ENCODE measurements at places on chromosomes 5 and 9.

GRCh38 chr9:15104826-15105420 is 194.7 kb upstream of the FREM1 start:
- DNase-seq: peak; percentile 59

GRCh38 chr9:118532592-118532991 is 828.4 kb downstream of the TLR4 start:
- DNase-seq: no peak

DNA sequence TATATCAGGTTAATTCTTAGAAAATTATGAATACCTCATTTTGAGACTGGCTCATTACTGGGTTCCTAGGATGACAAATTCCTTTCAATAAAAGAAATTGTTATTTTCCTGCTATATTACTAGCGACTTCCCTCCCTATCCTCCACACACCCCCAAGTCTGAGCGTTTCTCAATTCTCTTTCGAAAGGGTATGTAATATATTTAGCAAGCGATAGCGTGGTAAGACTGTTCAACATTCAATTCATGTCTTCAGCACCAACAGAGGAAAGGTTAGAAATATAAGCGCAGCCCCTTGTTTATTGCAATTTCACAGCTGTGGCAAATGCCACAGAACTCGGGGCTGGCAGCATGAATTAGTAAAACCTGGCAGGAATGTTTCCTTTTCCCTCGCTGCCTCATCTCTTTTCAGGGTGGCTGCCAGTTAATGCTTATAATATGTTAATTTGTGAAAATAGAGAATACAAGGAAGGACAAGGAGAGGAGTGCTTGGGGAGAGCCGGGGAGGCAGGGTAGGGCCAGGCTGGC is 152.7 kb upstream of the TBCA start:
- no peak for DNase-seq

DNA sequence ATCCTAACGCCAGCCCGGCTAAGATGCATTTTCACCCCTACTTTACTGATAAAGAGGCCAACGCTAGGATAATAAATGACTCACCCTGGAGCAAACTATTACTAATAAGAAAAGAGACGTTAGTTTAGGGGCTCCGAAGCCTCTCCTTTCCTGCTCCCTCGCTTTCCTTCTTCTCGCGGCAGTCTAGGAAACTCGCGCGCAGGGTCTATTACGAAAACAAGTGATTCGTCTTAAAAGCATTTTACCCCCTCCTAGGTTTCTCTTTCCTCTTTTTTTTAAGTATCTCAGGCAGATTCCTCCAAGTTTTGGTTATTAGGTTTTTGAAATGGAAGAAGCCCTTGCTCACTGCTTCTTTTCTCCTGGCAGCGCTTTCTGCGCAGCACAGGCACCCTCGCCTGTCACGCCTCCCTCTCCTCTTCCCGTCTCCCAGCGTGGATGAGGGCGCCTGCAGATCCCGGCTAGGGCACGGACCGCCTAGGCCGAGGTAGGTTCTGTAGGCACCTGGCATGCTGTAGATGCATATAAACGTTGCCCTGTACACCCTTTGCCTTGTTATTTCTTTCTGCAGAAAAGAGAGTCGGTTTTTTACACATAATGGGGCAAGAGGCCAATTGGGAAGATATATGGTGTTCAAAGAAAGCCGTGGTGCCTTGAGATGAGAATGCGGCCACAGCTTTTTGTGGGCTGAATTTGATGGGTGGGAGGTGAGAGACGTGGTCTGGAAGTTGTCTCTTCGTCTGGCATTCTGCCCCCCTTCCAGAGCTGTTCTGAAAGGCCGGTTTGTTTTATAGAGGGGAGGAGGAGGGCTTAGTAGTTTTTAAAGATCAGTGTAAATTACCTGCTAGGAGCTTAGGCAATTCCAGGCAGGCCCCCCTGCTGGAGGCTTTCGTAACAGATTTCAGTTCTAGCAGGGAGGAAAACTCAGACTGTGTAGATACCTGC is 983 bp downstream of the GCNT1 start:
- DNase-seq: peak; percentile 63

DNA sequence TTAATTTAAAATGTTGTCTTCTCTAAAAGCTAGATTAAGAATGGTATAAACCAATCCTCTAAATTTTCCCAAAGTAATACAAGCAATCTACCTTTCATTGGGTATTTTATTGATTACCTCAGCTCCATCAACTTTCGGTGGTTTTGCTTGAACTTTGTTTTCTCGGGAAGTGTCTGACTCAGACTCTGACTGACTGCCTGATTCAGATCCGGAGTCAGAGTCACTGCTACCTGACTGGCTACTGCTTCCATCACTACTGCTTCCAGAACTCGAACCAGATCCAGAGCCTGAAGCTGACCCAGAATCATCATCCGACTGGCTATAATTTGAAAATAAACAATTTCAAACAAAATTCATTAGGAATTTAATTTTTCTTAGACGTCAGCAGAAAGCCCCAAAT is 24.0 kb downstream of the CHD1 start:
- DNase-seq: no peak

GRCh38 chr5:145764325-145764724 is 70.8 kb downstream of the PRELID2 start:
- DNase-seq: no peak

- no peak for DNase-seq
Observed at GRCh38 chr5:7884491-7885267, 15.7 kb downstream of the MTRR start.

DNA sequence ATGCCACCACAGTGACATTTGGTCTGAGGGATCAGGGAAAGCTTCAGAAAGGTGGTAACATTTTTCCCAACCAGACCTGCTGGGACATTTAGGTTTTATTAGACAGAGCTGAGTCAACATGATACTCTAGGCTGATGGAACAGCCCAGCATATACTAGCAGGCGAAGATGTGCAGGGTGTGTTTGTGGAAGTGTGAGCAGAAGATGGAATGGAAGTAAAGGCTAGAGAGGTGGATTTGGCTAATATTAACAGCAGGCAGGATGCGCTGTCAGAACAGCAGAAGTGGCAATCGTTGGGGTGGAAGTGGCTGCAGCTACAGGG is 340.6 kb downstream of the ASTN2 start:
- DNase-seq: no peak

DNA sequence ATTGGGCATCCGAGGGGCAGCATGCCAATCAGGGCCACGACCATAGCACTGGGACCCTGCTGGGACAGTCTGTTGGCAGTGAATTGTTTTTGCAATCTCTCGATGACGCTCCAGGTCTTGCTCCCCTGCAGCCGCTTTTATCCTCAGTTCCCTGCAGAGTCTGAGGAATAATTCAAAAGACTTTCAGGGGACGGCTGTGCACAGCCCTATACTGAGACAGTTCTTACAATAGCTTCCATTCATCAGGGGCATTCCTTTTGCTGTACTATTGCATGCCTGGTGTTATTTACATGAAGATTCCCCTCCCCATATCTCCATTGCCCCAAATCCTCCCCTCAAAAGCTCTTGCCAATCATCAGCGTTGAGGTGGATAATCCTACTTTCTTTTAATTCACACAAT is 163.3 kb upstream of the WWC1 start:
- DNase-seq: peak; percentile 50

- DNase-seq: no peak
Observed at GRCh38 chr5:141342773-141343172, 856 bp upstream of the PCDHGA3 start.

DNA sequence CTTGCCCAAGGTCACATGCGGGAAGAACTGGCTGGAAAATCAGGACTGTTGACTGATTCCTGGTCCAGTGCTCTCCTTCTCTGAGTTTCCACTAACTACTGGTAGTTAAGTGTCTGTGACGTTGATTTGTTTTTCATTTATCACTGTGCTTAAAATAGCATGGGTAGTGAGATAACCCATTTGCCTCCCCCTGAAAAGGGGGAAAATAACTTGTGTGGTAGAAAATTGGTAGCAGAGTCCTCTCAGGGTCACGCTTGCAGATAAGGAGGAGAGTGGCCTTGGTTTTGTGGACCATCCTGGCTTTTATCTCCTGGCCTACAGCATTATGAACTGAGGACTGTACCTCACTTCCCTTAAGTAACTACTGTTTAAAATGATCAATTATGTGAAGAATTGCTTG is 10.9 kb downstream of the FUBP3 start:
- no peak for DNase-seq

DNA sequence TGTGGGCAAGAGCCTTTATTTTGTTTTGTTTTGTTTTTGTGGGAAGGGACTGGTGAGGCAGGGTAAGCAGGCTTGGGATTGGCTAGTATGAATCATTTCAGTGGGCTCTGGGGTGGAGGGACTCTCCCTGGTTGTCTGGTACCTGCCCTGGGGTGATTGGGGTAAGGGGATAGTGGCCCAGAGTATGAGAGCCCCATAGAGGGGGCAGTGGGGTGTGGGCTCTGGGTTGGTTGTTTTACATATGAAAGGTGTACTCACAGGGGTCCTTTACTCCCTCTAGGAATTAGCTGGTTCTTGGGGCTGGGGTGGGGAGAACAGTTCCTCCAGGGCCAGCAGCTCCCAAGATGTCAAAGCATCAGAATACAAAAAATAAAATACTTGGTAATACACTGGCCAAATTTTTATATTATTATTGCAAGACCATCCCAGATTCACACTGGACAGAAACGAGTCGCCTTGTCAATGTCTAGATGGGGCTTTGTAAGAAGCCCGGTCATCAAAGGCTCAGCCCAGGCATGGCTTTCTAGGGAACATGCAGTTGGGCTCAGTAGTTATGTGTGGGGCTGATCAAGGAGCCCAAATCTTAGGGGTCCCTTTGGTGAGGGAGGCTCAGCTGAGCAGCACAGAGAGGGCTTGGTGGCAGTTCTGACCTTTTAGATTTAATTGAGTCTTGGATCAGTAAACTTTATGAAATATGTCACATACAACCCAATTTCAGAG is 190.5 kb downstream of the NXNL2 start:
- DNase-seq: no peak

DNA sequence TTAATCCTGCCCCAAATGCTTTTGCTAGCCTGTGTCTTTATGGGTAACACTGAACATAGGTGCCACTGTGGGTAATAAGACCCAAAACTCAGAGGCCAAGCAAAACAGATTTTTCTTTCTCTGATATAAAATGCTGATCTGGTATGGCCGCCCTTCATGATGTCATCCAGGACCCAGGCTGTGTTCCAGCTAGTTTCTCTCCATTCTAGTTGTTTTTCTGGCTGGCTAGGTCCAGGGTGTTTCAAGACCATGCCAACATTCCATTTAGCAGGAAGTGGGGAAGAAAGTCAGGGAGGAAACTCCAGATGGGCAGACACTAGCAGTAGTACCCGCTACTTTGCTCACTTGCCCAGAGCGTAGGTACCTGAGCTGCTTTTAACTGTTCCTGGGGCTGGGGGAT is 183.9 kb upstream of the OTULINL start:
- no peak for DNase-seq

GRCh38 chr9:5644501-5644900 is 15.6 kb downstream of the RIC1 start:
- no peak for DNase-seq

GRCh38 chr5:43161244-43161643 is 30.8 kb upstream of the NIM1K start:
- no peak for DNase-seq

DNA sequence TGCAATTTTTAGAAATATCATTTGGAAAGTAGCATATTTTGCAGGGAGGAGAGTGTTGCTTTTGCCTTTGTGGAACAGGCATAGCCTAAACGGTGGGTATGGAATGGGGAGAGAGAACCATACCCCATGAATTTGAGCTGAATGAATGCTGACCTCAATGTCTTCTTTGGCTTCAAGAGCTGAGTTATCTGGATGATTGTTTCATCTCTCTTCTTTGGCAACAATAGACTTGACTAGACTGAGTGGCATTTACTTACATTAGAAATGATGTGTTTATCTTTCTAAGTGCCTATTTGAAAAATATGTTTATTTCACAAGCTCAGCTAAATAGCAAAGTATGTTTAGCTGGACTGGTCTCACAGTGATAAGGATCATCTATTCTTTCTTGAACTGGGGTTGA is 42.8 kb downstream of the SPEF2 start:
- DNase-seq: no peak

DNA sequence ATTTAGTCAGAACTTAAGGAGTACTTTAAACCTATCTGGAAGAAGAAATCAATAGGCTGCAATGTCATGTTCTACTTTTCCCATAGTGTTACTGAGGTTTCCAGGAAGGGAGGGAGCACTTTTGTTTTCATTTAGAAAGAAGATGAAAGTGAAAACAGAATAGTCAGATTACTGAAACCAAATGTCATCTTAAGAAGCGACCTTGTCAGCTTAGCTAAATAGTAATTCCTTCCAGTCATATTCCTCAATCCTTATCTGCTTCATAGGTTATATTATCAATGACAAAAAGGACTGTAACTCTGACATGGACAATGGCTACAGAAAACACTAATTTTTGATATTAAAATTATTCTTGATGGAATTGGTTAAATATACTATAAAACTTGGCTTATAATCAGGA is 27.7 kb downstream of the SAR1B start:
- DNase-seq: no peak

GRCh38 chr5:156021866-156022265 is 305.1 kb upstream of the SGCD start:
- no peak for DNase-seq

- DNase-seq: no peak
Observed at GRCh38 chr9:132647355-132647754, 22.4 kb downstream of the DDX31 start.

DNA sequence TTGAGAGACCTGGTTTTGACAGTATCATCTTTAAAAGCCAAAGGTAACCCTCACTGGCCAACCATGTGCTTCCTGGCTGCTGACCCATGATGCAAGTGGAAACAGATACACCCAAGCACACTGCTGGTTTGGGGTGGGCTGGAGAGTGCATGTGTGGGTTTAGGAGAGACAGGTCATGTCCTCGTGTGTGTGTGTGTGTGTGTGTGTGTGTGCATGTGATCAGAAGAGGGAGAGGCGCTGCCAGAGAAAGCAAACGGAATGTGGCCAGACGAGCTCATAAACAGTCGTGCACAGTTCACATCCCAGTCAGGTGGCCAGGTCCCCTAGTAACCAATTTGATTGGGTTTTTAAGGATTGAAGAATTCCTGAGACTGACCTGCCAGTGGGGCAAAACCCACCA is 112.8 kb upstream of the ICE1 start:
- DNase-seq: no peak

- no peak for DNase-seq
Observed at GRCh38 chr5:2658447-2658846, 93.0 kb downstream of the IRX2 start.

- DNase-seq: no peak
Observed at GRCh38 chr5:126189862-126190261, 233.3 kb upstream of the GRAMD2B start.

DNA sequence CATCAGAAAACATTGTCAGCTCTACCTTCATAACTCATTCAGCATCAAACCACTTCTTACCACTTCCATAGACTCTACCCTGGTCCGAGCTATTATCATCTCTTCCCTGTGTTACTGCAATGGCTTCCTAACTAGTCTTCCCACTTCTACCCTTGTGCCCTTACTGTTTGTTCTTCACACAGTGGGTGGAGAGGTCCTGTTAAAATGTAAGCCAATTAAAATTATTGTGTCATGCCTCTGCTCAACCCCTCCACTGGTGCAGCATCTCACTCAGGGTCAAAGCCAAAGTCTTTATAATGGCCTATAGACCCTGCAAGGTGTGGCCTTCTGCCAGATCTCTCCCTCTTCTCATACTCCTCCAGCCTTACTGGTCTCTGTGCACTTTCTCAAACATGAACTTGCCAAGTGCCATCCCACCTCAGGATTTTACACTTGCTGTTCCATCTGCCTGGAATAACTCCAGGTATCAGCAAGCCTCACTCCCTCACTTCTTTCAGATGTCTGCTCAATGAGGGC is 22.8 kb upstream of the ARAP3 start:
- no peak for DNase-seq
